HT1080 (cell line): ENCODE measurements at places on chromosomes 4 and X.
A peak's percentile ranks its signal among the peaks of the same experiment; 100 is the strongest.

DNA sequence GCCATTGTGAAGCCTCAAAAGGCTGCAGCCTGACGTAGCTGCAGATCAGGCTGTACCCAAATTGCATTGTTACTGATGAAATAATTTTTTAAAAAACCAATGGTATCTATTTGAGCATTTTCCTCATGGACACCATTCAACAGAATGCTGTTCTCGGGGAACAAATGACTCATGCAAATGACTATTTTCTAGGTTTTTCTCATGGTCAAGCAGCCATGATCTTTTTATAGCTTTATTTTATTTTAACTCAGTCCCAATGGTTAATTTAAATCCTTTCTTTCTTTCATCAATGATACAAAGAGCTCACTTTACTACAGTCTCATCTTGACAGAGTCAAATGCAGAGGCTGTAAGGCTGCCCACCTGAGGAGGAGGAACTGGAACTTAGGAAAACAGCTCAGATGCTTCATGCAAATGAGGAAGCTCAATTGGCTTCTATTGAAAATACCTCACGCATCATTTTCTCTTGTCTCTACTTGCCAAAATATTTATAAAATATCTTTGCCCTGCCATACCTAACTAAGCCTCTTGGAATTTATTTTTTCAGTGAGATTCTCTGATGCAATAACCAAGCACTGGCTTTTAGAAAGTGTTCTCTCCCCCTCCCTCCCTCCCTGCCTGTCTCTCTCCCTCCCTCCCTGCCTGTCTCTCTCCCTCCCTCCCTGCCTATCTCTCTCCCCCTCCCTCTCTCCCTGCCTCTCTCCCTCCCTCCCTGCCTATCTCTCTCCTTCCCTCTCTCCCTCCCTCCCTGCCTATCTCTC lies 81.0 kb downstream of the SORBS2 start:
- DNase-seq = no peak

- no peak for DNase-seq
Observed at GRCh38 chrX:126456136-126456535, 96.5 kb downstream of the DCAF12L1 start.

GRCh38 chr4:75696581-75696980 lies 23.4 kb upstream of the G3BP2 start:
- DNase-seq = no peak

- no peak for DNase-seq
Observed at GRCh38 chrX:154730253-154730891, 20.5 kb downstream of the GAB3 start.

DNA sequence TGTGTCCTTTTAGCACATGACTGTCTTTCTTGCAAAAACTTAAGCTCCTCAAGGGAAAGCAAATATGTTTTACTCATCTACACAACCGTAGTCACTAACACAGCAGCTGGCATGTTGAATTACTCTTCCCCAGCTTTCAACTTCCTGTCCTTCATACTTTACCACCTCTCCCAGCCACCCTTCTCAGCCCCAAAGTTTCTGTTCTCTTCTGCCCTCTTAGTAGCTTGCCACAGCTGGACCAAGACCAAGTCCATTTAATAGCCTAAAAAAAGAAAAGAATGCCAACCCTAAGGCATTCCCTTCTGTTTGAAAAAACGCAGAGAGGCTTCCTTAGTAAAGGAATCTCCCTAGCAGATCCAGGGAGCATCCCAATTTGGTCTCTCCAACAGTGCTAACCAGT lies 36.8 kb downstream of the SRPX2 start:
- DNase-seq = no peak

DNA sequence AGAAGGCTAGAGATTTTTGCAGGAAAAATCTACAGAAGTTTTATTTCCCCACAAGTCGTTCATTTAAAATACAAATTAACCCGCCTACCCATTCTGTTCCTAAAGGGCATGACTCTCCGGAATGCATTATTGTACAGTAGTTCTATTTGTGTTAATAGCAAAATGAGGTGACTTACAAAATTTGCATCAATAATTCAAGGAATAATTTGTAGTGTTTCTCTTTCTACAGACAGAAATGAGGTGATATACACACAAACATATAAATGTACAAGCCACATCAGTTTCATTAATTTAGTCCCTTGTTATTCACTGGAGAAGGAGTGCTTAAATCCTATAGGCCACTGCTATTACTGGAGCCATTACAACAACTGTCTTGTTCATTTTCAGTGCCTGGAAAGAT lies 501.3 kb upstream of the DIAPH2 start:
- no peak for DNase-seq

GRCh38 chr4:6732441-6733357 lies 16.7 kb downstream of the BLOC1S4 start:
- DNase-seq = peak; percentile 69

DNA sequence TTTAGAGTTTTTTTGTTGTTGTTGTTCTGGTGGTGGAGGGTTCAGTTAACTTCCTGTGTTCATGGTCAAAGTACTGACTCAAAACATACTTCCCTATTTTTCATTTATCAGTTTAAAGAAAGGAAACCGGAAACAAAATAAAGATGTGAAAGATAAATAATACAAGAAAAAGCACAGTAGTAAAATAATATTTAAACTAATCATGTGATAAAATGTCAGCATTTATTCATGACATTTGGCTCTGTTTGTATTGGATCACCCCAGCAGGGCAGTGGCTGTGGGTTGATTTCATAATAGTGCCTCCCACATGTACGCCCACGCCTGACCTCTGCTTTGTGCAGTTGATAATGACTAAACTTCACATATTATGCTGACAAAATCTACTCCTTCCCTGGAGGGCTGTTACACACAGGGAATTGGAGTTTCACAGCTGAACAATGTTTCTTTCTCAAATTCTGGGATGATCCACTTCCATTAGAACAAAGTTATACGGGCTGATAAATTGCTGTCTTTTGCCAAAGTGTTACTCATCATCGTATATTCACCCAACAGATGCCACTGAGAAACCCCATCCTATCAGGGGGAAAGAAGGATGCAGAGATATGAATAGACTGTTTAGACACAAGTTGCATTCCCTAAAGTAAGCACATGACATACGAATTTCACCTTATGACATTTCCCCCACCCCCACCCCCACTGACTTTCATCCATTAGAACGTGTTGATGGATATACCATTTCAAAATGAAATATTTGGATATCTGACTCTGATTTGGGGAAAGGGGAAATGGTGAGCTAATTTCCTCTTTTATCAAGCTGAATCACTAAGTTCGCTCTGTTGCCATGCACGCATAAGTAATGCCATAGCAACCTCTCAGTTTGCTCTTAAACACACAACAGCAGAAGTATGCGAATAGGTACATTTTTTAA lies 48.3 kb downstream of the AMELX start:
- DNase-seq = peak; percentile 79

DNA sequence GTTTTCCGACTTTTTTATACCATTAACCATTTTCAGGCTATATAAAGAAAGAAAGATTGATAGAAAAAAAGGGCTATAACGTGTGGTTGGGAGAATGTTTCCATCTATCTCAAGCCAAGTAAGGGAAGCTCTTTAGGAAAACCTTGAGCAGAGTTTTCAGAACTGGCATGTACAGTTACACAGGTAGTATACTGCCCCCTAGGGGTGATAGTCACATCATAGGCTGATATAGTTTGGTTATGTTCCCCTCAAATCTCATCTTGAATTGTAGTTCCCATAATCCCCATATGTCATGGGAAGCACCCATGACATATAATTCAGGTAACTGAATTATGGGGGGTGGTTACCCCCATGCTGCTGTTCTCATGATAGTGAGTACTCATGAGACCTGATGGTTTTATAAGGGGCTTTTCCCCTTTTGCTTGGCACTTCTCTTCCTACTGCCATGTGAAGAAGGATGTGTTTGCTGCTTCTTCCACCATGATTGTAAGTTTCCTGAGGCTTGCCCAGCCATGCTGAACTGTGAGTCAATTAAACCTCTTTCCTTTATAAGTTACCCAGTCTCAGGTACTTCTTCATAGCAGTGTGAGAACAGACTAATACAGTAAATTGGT lies 186.8 kb downstream of the TMA16 start:
- DNase-seq = no peak

GRCh38 chr4:104616401-104616820 lies 121.7 kb upstream of the CXXC4 start:
- DNase-seq = no peak

- peak; percentile 76 for DNase-seq
Observed at GRCh38 chr4:74217365-74217764, 59.4 kb downstream of the MTHFD2L start.

GRCh38 chr4:112593438-112594133 lies 43.1 kb downstream of the ZGRF1 start:
- DNase-seq = no peak

- DNase-seq = peak; percentile 10
Observed at GRCh38 chr4:87465739-87466366, 43.5 kb downstream of the NUDT9 start.

DNA sequence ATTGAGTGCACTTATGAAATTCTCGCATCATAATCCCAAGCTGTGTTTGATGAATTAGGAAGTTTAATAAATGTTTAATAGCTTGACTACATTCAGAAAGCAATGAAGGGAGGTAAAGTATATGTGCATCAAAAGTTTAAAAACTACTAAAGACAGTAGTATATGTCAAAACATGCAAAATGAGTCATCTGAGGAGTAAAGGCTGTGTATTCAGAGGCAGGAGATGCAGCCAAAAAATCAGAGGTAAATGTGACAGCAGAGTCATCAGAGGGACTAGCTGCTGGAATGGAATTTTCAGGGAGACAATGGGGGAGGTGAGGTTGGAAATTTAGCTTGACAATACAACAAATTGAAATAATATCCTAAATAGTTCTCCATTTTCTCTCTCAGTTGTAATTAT lies 127.0 kb upstream of the FUNDC1 start:
- DNase-seq = no peak

DNA sequence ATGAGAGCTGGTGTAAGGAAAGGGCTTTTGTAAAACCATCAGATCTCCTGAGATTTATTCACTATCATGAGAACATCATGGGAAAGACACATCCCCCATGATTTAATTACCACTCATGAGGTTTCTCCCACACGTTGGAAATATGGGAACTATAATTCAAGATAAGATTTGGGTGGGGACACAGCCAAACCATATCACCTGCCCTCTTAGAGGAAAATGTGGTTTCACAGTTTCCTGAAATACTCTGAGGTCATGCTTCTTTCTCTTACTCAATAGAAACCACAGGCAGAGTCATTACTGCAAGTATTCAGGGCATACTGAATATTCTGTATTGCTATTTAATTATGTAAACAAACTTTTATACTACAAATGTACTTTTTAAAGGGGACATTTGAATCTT lies 1453.3 kb downstream of the PCDH18 start:
- DNase-seq = peak; percentile 64

DNA sequence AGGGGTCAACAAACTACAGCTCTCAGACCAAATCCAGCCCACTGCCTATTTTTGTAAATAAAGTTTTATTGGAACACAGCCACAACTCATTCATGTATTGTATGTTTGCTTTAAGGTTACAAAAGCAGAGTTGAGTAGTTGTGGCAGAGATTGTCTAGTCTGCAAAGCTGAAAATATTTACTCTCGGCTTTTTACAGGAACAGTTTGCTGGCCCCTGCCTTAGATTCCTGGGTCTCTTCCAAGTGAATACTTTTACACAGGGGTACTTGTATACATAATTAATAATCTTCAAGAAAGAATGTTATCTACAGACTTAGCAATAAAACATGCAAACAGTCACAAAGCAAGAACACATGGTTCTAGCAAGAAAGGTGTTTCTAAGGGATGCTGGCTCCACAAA lies 154.2 kb downstream of the AMELX start:
- no peak for DNase-seq

GRCh38 chr4:155853189-155853588 lies 12.9 kb downstream of the ASIC5 start:
- no peak for DNase-seq

DNA sequence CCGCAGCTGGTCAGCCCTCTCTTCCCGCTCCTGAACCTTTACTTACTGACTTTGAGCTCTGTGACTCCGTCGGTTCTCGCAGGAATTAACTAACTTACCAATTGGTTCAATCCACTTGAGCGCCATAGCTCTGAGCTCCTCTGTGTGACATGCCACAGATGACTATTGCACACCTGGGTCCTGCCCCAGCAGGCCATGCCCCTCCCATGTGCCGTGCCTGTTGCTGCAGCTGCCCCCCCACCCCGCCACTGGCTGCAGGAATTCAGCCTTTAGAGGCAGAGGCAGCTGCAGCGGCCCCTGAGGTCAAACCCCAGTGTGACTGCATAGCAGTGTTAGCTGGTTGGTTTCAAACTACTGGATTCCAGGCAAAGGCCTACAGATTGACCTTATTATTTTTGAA lies 70.6 kb downstream of the MTMR1 start:
- DNase-seq = no peak

- DNase-seq = peak; percentile 12
Observed at GRCh38 chr4:17957688-17958087, 63.9 kb downstream of the LCORL start.

GRCh38 chr4:993111-994029 lies at the start of gene SLC26A1:
Gene SLC26A1, minus strand, starts transcription at chr4:993404. Its CDS starts 1,701 bp downstream, at chr4:991703.
- no peak for DNase-seq

GRCh38 chrX:8913655-8914409 lies 112.6 kb upstream of the FAM9A start:
- DNase-seq = no peak

DNA sequence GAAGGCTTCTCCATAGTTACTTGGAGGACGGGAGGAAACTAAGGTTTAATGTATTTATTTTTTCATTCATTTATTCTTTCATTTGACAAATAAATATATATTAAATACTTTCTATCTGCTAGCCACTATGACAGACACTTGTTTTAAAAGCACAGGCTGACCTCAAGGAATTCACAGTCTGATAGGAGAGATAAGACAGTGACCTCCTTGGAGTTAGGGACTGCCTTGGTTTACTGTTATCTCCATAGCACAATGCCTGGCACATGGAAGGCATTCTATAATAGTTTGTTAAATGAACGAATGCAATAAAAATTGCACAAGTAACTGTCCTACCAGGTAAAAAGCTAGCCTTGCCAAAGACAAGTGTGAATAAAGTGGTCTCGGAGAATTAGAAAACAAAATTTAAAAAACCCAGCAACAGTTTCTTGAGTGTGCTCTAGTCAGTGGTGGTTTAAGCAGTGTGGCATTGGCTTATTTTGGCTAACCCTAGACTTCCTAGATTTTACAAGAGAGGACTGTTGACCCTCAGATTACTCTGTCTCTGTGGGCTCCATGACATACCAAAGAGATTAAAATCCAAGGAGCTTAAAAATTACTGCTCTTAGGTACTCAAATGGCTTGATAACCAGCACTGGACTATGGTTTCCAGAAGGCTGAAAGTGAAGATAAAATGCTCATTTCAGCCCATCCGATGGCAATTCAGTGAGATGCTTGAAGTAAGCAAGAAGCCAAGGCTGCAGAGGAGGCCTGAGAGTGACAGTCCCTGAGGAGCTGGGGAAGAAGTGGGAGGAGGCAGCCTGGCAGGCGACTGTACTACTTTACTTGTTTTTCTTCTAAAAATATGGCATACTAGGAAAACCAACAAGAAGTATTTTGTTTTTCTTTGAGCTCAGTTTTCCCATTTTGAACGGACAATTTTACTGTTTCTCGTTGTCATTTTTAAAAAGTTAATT lies 9.6 kb downstream of the AFP start:
- DNase-seq = no peak

- no peak for DNase-seq
Observed at GRCh38 chrX:132676102-132676501, 187.3 kb upstream of the MBNL3 start.
